GF-D8 (cell line): ENCODE measurements at places on chromosomes 6 and 20.

- DNase-seq = no peak
Measured at GRCh38 chr6:86856937-86857563, 80.3 kb upstream of the HTR1E start.

- no peak for DNase-seq
Measured at GRCh38 chr20:59643615-59644061, 39.3 kb downstream of the PHACTR3 start.

DNA sequence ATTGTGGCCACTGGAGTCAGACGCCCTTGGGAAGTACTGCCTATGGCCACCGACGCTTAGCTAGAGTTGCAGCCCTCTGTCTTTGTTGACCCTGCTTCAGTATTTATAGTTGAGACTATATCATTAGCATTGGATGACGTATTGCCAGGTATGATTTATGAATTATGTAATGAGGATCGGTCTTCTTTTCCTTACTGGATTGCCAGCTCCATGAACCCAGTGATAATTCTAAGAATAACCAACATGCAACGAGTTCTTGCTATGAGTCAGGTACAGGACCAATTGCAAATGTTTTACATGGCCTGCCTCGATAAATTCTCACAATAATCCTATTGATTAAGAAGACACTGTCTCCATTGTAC lies 63.5 kb downstream of the CLIC5 start:
- DNase-seq = no peak

DNA sequence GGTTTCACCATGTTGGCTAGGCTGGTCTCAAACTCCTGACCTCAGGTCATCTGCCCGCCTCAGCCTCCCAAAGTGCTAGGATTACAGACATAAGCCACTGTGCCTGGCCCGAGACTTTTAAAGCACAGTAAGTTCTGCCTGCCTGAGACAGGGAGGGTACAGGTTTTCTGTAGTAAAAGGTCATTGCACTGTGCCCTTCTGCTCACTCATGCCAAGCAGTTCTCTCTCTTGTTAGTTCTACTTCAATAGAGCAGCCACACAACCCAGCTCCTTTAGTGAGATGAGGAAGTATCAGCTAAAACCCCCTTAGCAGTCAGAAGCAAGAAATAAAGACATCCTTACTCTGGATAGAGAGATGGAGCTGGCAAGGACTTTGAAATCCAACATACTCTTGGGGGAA lies 52.4 kb upstream of the ARMH2 start:
- no peak for DNase-seq

DNA sequence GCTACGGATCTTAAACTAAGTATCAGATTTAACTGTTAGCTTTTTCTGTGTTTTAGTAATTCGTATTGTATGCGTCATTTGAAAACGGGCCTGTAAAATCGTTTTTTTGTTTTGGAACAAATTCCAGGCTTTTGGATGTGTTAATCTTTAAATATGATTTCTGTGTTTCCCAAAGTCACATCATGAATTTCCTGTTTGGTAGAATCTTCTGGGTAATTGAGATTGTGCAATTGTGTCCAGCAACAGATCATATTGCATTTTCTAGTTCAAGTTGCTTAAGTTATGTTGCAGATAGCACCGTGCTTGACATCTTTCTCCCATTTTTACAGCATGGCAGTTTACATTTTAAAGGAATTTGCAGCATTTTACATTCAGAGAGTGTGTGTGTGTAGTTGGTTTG lies 1.9 kb downstream of the MAPK14 start:
- DNase-seq = peak; percentile 75

- no peak for DNase-seq
Measured at GRCh38 chr6:150567823-150568383, 31.8 kb upstream of the PLEKHG1 start.

DNA sequence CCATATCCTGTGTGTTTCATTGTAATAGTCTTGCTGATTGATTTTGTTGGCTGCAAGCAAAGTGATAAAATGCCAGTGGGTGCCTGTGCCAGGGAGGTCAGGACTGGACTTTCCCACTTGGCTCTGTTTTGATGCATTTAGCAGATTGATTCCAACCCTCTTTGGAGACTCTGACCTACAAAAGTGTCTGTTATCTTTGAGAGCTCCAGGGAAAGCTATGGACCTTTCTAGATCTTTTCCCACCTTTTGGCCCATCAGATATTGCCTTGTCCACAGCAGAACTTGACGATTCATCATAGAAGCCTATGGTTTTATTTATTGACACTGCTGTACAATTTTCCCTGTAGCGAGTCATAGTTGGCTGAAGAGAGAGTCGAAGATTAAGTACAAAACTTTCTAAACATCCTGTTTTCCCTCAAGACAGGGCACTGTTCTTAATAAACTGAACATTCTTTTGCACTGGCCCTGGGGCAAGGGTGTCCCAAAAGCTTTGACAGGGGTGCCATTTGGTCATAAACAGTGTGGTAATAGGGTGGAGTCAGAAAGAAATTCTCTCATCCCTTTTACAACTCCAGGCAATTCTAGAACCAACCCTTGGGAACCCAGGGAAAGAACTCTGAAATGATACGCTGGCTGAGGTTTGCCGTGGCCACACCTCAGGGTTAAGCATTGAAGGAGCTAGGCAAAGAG lies 53.7 kb downstream of the E2F3 start:
- DNase-seq = no peak

DNA sequence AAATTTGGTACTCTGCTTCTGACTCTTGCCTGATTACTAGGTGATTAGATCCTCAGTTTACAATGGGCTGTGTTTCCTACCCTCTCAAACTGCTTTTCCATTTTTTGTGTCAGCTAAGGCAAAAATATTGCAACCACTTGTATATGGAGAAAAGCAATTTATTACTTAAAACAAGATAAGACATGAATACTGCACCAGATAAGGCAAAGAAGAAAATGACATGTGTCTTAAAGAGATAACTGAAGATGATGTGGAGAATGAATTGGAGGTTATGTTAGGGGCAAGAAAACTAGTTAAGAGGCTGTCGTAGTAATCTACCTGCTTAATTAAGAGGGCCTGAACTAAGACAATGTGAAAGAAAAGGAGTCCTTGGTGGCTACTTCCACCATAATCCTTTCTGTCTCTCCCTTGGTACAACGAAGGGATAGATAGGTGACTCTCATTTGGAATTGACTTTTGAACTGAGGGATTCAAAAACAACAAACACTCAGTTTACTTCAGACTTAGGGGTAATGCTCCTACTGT lies 16.3 kb upstream of the REV3L start:
- no peak for DNase-seq
